NB4 (cell line): ENCODE measurements at places on chromosomes 12 and 14.

DNA sequence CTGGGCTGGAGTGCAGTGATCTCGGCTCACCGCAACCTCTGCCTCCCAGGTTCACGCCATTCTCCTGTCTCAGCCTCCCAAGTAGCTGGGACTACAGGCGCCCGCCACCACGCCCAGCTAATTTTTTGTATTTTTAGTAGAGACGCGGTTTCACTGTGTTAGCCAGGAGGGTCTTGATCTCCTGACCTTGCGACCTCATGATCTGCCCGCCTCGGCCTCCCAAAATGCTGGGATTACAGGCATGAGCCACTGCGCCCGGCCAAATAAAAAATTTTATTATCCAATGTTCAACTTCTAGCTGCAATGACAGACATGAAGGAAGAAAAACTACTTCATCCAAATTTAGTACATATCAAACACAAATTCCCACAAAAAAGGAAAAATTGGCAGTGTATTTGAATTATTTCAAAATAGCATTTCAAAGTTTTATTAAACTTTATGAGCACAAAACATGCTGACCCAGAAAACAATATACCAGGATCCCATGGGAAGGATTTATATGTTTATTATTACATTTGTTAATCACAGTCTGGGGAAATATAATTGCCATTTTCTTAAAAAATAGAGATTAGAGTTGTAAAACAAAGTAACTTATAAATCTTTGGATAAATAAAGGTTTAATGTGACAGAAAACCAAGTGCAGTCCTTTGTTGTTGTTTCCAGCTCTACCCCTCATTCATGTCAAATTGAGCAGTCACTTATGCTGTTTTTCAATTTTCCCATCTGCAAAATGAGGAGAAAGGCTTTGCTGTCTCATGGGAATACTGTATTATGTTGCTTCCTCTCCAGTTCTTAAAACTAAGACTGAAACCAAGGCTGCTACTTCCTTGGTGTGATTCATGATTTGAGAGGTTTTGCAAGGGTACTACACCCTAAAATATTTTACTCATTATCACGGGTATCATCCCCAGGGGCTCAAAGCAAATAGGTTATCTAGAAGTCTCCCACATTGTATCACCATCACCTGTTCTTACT, 155.2 kb upstream of the AVPR1A start:
- peak; percentile 22 for DNase-seq

GRCh38 chr12:29691161-29691854, 92.4 kb downstream of the TMTC1 start:
- peak; percentile 76 for DNase-seq

DNA sequence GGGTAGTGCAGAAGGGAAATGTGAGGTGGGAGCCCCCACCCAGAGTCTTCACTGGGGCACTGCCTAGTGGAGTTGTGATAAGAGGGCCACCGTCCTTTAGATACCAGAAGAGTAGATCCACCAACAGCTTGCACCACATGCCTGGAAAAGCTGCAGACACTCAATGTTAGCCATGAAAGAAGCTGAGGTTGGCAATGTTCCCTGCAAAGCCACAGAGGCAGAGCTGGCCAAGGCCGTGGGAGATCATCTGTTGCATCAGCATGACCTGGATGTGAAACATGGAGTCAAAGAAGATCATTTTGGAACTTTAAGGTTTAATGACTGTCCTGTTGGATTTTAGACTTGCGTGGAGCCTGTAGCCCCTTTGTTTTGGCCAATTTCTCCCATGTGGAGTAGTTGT, 468.4 kb upstream of the FOXG1 start:
- no peak for DNase-seq

DNA sequence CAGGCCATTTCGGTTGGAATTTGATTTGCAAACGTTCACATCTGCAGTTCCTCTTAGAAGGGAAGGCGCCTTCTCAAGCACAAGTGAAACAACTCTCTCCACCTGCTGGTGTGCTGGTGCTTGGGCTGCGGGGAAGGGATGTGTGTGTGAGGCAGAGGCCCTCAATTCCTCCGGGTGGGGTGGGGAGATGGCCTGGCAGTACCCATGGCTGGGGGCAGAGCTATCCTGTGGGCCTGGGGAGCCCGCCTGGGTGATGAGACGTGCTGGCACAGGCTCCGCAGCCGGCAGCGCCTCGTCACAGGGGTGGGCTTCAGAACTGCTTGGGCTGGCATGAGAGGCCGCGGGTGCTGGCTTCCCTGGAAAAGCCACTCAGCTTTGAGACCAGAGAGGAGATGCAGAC, 28.9 kb upstream of the TDRD9 start:
- DNase-seq = no peak
